T47D (cell line): ENCODE measurements at places on chromosomes 12 and 14.

DNA sequence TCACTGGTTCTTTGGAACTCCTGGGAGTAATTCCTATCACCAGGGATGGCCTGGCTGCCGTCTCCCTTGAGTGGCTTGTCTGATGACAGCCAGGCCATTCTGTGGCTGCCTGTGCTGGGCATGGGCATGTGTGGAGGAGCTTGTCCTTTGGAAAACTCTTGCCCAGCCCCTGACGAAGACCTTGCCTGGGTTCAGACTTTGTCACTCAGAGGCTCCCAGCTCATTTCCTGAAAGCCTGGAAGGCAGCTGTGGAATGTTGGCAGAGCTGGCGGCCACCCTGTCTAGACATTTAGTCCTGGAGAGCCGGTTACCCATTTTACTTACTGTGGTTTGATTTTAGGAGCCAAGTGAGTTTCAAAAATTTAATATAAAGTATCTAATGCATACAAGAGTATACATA lies 34.0 kb downstream of the TUNAR start:
- no peak for DNase-seq

GRCh38 chr14:64639340-64639821 lies 64.8 kb upstream of the PLEKHG3 start:
- DNase-seq, result no peak

- DNase-seq, result no peak
Measured at GRCh38 chr12:57489157-57489641, 1.3 kb downstream of the MARS1 start.

DNA sequence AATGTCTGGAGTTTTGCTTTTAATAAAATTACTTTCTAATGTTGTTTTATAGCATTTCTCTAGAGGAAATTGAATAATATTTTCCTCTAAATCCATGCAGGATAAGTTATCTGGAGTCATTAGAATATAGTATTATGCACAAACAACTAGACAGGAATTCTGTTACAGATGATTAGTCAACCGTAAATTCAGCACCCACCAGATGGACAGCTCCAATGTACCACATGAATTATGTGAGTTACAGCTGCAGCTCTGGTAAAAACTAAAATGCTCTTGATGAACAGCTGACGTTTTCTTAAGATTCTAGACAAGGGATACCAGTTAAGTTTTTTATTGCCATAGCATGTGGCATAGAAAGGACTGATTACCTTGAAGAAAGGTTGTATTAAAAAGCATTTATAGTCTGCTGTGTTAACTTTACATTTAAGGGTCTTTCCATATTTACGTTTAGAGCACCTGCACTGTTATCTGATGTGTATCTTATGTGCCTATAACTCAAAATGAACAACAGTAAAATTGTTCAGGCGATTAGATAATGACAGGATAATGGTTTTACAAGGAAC lies 321.4 kb upstream of the LRFN5 start:
- DNase-seq, result peak; percentile 24

DNA sequence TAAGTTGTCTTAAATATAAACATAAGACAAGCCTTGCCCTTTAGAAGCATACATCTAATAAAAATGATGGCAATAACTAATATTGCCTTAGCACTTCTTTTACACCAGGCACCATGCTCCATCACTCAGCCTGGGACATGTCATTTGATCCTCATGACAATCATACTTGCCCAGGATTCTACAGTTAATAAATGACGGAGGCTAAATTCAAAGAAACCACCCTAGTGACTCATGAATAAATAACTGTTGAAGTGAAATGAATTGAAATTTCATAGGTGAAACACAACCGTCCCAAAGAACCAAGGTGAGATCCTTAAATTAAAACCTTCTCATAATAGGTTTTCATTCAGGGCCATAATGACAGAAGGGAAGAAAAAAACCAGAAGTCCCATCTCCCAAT lies 89.5 kb downstream of the GRIN2B start:
- DNase-seq, result no peak

GRCh38 chr14:54275997-54276725 lies 120.6 kb upstream of the CDKN3 start:
- DNase-seq, result no peak

- DNase-seq, result no peak
Measured at GRCh38 chr12:14979468-14979867, 6.6 kb downstream of the PDE6H start.

DNA sequence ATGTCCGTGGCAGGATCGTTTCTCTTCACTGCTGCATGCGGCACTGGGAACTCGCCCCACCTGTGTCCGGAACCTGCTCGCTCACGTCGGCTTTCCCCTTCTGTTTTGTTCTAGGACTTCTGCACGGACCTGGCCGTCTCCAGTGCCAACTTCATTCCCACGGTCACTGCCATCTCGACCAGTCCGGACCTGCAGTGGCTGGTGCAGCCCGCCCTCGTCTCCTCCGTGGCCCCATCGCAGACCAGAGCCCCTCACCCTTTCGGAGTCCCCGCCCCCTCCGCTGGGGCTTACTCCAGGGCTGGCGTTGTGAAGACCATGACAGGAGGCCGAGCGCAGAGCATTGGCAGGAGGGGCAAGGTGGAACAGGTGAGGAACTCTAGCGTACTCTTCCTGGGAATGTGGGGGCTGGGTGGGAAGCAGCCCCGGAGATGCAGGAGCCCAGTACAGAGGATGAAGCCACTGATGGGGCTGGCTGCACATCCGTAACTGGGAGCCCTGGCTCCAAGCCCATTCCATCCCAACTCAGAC lies 1.2 kb downstream of the FOS start:
- no peak for DNase-seq

DNA sequence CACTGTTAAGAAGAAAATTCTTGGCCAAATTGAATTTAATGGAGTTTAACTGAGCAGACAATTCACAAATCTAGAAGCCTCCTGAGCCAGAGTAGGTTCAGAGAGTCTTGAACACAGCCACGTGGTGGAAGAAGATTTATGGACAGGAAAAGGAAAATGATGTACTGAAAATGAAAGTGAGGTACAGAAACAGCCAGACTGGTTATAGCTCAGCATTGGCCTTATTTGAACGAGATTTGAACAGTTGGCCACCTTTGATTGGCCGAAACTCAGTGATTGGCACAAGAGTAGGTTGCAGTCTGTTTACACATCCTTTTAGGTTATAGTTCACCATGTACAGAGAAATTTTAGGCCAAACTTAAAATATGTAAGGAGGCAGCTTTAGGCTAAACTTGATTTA lies 9.9 kb downstream of the OAS2 start:
- DNase-seq, result no peak

GRCh38 chr12:48996794-48997718 lies 2.1 kb downstream of the DDN start:
- DNase-seq, result no peak

GRCh38 chr12:97335115-97335514 lies 127.5 kb upstream of the RMST start:
- DNase-seq, result no peak

- peak; percentile 14 for DNase-seq
Measured at GRCh38 chr12:74906224-74906623, 303.4 kb downstream of the KCNC2 start.

- no peak for DNase-seq
Measured at GRCh38 chr14:99309220-99309766, 37.3 kb upstream of the BCL11B start.

DNA sequence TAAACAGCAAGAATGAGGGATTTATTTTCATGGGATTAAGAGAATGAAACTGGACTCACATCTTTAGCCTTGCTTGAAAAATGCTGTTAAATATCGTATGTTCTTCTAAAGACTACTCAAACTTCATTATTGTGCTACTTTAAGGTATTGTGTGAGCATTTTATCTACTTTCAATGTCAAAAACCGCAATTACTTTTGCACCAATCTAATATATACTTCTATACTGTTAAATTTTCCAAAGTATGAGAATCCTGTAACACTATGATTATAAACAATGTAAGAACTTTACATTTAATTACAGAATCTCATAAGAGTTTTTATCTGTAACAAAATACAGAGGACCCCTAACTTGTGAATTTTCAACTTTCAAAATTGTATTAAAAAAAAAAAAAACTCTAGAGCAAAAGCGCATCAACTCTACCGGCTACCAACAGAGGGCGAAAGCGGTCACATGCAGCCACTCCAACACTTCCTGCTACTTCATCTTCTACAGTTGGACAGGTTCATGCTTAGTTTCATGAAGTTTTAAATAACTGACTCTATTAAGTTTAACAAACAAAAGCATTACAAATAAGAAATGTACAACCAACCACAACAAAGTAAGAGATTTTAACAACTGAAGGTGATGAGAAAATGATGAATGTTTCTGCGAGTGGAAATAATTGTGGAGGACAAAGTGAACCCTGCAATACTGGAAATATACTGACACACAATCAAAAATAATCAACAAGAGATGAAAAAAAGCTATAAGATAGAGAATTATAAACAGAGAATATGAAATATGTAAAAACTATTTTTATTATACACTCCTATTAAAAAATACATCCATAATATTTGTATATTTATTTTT lies 210.9 kb downstream of the MED13L start:
- peak; percentile 69 for DNase-seq

DNA sequence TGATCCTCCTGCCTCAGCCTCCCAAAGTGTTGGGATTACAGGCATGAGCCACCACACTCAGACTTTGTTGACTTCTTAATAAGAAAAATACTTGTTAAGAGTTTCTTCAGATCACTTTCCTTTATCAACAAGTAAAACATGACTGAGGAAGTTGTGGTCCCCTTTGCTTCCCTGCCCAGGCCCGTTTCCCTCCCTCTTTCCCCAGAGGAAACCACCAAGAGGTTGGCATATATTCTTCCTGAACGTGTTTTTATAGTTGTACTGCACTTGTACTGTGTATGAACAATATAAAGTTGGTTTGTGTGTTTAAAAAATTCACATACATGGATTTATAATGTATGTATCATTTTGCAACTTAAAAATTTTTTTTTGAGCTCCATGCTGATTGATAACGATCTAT lies 28.4 kb downstream of the PTPN11 start:
- no peak for DNase-seq

DNA sequence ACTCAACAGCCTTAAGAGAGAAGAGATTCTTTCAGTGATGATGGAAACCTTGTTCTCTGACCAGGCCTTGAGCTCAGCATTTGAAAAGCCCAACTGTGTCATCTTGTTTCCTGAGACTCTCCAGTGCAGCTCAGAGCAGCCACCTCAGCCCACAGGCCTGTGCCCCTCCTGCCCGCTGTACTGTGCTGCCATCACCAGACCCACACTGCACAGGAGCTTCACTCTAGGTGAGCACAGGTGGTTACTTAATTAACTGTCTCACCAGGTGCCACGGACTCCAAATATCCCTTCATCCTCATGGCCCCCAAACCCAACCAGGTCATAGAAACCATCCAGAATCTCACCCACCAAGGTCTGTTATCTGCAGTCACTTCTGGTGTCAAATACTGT lies 51.3 kb downstream of the JAG2 start:
- no peak for DNase-seq

- no peak for DNase-seq
Measured at GRCh38 chr12:26921886-26922285, 15.9 kb downstream of the INTS13 start.

- DNase-seq, result no peak
Measured at GRCh38 chr14:40987481-40987880, 619.2 kb upstream of the LRFN5 start.

GRCh38 chr14:54132496-54132895 lies 175.9 kb upstream of the BMP4 start:
- DNase-seq, result no peak

GRCh38 chr14:67567654-67568053 lies 32.4 kb downstream of the PIGH start:
- DNase-seq, result no peak

GRCh38 chr14:66842911-66843512 lies 335.1 kb downstream of the GPHN start:
- DNase-seq, result no peak

DNA sequence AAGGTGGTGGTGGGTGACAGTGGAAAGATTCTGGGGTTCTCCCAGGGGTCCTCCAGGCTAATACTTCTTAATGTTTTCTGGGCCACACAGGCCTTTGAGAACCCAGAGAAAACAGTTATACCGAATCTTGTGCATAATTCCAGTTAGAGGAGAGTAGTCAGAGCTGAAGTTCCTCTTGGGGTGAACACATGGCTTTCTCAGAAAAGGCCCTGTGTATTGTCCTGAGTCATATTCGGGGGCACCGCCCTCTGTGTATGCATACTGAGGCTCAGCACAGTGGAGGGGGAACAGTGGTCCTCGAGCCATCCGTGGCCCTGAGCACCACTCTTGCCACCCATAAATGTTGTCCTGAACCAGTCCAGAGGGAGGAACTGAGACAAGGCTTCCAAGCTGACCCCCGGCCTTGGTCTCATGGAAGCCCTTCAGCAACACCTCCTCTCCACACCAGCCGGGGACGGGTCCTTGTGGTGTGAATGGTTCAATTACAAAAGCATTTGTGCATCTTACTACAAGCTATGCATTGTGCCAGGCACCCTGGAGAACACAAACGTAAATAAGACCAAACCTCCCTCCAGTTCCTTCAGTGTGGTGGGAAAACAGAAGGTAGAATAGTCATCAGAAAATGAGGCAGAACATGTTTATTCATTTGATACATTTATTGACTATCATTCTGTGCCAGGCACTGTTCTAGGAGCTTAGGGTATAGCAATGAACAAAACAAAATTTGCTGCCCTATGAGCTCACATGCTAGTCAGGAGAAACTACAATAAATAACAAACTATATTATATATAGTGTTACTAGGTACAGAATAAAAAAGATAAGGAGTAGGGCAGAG lies 9.9 kb downstream of the DHRS2 start:
- no peak for DNase-seq

DNA sequence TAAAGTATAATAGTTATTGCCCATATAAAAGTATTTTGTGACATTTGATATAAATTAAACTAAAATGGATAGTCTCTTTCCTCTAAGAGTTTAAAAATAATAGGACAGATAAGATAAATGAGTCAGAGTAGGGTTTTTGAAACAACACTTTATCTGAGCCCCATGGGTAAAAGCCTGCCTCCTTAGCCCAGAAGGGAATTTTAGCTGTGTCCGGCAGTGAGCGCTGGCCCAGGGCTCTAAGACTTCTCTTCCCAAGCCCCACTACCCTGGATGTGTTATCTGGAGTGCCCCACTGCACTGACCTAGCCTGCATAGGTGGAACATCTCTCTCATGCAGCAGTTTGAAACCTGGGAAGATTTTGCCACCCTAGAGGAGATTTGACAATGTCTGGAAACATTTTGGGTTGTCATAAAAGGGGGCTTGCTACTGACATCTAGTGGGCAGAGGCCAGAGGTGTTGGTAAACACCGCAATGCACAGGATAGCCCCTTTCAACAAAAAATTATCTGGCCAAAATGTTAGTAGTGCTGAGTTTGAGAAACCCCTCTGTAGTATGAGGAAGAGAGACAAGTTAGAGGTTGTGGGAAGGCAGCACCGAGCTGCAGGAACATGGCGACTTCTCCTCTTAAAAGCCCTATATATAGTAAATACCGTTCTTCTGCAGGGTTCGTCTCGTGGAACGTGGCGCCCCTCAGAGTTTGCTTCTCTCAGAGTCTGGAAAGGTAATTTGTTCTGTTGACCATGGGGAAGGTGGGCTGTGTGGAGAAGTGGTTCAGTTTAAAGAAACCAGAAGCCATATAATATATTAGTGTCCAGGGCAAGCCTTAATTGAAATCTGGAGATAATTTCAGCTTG lies 29.3 kb upstream of the ATF1 start:
- peak; percentile 57 for DNase-seq
